HEK293T (cell line): ENCODE measurements at places on chromosomes 1 and 21.

GRCh38 chr1:31624309-31624708 lies 6.8 kb downstream of the HCRTR1 start:
- DNase-seq, result no peak

GRCh38 chr1:102886638-102887037 lies 221.7 kb downstream of the COL11A1 start:
- DNase-seq, result no peak

DNA sequence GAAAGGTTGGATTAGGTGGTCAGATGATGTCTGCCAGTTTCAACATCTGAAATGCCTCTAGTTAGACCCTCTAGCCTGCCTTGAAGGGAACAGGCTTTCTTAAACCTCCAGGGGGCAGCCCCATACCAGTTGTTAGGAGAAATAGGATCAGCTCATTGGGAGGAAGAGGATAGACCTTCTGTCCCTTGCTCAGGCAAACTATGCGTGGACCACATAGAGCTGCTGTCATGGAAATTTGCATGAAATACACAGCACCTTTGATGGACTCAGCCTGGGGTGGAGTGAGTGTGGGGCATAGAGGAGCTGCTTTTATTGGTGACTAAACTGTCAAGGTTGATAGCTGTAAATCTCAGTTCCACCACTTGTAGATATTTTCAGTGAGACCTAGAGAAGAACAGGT lies 38.4 kb upstream of the SPAG17 start:
- peak; percentile 38 for DNase-seq

GRCh38 chr1:115624859-115625258 lies 16.9 kb upstream of the VANGL1 start:
- no peak for DNase-seq

- no peak for DNase-seq
These were observed 3.4 kb downstream of the LRRC71 start for GRCh38 chr1:156923670-156924477.

- DNase-seq, result no peak
These were observed 2.7 kb downstream of the PLEKHG5 start for GRCh38 chr1:6488602-6489382.

DNA sequence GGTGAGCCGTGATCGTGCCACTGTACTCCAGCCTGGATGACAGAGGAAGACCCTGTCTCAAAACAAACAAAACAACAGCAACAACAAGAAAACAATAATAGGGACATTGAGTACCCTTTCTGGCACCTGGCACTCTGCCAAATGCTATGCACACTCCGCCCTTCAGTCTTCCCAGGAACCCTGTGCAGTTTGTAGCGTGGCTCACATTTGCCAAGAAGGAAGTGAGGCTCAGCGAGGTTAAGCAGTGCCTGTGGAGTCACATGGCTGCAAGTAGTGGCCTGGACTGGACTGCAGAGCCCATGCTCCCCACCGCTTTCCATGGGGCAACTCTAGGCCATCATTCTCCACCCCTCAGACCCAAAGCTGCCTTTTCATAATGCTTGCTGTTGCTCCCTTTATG lies 5.3 kb upstream of the EVA1B start:
- DNase-seq, result no peak

DNA sequence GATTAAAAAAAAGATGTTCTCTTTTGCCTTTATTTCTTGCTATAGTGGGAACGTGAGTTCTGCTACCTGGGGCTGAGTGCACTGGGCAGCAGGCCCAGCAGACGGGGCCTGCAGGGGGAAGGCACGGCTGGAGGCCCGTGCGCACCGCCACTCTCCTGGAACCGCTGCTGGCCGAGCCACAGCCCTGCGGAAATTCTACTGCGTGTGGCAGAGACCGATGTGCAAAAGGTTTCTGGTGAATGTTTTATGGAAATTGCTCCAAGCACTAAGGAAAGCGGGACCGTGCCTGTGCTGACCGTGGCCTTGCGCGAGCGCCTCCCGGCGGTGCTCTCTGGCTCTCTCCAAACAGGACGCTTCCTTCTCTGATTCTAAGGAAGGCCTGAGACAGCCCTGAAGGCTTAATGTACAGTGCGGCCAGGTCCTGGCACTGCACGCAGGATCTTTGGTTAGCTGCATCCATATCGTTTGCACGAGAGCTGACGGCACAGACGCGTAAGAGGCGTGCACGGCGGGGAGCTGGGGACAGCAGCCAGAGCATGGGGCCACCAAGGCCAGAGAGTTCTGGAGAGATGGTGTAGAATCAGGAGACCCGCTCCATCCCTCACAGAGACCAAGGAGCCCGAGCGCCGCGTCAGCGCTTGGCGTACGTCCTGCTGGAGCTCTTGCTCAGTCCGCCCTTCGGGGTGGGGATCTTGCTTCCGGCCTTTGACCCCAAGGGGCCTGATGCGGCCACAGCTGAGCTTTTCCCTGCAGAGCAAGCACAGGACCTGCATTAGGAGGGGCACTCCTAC lies 18.7 kb upstream of the LRRC47 start:
- DNase-seq, result no peak

GRCh38 chr1:22117238-22117637 lies 25.7 kb downstream of the WNT4 start:
- no peak for DNase-seq

DNA sequence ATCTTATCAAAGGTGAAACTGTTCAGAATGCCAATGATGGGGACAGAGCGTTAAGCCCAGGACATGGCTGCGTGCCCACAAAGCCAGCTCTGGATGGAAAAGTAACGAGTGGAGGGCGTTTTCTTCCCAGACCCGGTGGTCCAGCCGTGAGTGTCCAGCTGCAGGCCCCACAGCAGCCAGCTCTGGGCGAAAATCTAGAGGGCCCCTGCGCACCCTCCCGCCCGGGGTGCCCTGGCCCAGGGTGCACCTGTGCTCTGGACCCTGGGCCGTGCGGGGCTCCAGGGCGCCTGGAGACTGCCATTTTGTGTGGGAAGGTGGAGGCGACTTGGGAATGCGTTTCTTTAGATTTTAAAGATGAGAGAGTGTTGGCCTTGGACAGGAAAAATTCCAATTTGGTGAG lies 58.8 kb downstream of the SKI start:
- no peak for DNase-seq

GRCh38 chr1:33328817-33329216 lies 7.9 kb upstream of the A3GALT2 start:
- no peak for DNase-seq

DNA sequence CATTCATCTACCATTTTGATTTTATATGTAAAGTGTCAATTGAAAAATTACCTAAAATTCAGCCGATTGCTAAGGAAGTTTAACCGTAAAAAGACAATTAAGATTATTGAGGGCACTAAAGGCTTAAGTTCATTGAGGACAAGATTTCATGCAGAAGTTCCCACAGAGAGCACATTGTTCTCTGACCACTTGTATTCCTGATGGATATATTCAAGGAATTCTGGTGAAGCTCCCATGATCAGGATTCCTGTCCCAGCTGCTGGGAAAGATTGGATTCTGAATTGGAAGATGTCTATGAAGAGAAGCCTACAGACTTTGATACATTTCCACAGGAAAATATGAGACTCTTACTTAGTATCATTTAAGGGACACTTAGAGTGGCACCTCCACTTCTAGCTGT lies 209.2 kb upstream of the KCTD3 start:
- no peak for DNase-seq
